ENCODE measurements at places on chromosomes 1 and 21.

GRCh38 chr21:38760017-38760761 lies 45.5 kb upstream of the ETS2 start:
- no peak for DNase-seq

DNA sequence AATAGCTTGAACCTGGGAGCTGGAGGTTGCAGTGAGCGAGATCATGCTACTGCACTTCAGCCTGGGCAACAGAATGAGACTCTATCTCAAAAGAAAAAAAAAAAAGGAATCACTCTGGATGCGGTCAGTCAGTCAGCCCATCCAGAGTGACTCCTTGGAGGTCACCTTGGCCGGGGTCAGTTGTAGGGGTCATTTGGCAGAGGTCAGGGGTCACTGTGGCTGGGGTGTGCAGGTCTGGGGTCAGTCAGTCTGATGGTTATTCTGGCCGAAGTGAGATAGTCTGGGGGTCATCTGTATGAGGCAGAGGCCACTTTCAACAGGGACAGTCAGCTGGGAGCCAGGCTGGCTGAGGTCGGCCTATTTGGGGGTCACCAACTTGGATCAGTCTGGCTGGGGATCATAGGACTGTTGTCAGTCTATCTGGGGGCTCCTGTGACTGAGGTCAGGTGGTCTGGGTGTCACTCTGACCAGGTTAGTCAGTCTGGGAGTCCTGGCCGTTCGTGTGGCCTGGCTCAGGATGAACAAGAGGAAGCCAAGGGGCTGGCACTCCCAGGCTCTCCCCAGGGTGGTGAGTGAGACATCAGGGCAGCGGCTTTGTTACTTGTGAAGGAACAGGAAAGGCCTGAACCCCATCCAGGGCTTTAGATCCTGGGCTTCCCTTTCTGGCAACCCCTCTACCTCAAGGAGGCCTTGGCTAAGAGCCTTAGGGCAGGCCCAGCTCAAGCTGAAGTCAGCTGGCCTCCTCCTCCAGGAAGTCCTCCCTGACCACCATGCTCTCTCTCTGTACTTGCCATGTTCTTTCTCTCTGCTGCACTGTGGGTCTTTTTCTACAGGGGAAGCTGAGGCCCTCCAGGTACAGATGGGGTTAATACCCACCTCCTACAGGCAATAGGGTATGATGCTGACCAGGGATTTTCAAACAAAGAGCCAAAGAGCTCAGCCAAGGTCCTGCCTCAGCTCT lies 15.1 kb downstream of the PTPRU start:
- no peak for DNase-seq

DNA sequence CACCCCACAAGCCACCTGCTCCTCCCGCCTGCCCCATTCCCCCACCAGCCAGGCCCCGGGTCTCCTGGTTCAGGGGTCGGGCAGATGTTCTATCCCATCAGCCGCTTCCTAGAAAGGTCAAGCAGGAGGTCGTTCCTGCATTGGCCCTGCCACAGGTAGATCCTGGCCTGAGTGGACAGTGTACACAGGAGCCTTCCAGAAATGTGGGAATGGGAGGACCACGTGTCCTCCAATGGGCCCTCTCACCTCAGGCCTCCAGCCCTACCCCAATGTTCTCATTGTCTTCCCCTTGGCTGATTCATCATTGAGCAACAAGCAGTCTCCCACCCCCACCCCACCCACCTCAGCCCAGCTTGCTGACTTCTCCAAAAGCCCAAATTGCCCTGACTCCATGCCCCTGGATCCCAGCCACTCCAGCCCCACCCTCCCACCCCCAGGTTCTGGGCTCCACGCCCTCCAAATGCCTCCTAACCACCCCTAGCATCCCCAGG lies 2.1 kb downstream of the S100A16 start:
- DNase-seq = peak; percentile 47

GRCh38 chr1:113904293-113904673 lies 316 bp downstream of the AP4B1 start:
- no peak for DNase-seq

GRCh38 chr1:222950892-222951291 lies 136.1 kb downstream of the DISP1 start:
- no peak for DNase-seq

- DNase-seq = no peak
Observed at GRCh38 chr1:64459743-64460142, 10.2 kb upstream of the CACHD1 start.
